ENCODE measurements at places on chromosomes 5 and 9. TPM values are rescaled to one million over a fixed set of nuclear protein-coding genes. Genes with fewer than 3 reads are reported as not detected.

The GFI1B gene
- not detected for total RNA-seq

The SPINK13 gene
- total RNA-seq = not detected

The TLX3 gene
- total RNA-seq = not detected

The EFNA5 gene
- not detected for total RNA-seq

GRCh38 chr9:2465921-2466460 lies 155.6 kb upstream of the VLDLR start:
- DNase-seq = no peak
- no peak overlapping the region for H3K27ac ChIP-seq
- peaks cover 7% of the 10 kb centered on the region for H3K4me1 ChIP-seq
- H3K36me3 ChIP-seq = no peaks in the 10 kb centered on the region

DNA sequence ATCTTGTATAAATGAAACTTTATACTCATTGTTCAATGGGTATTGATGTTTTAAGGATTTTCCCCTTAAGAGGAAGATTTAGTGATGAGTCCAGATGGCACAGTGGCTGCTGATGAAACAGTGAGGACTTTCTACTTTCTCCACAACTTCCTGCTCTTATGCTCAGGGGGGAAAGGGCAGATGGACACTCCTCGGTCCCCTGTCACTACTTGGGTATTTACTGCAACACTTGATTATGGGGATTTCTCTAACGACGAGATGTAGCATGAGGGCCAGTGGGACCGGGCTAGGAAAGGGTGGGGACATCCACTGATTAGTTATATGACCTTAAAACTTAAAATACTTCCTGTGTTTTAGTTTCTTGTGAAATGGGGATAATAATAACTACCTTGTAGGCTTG lies 146.1 kb upstream of the HMHB1 start:
- 0 out of 2 replicates have a peak, but pooled peaks cover 2% of the 10 kb centered on the region for H3K27me3 ChIP-seq
- no peak for DNase-seq
- H3K4me1 ChIP-seq = peaks cover 8% of the 10 kb centered on the region
- H3K36me3 ChIP-seq = peaks cover 11% of the 10 kb centered on the region
- H3K4me3 ChIP-seq = no peak overlapping the region

DNA sequence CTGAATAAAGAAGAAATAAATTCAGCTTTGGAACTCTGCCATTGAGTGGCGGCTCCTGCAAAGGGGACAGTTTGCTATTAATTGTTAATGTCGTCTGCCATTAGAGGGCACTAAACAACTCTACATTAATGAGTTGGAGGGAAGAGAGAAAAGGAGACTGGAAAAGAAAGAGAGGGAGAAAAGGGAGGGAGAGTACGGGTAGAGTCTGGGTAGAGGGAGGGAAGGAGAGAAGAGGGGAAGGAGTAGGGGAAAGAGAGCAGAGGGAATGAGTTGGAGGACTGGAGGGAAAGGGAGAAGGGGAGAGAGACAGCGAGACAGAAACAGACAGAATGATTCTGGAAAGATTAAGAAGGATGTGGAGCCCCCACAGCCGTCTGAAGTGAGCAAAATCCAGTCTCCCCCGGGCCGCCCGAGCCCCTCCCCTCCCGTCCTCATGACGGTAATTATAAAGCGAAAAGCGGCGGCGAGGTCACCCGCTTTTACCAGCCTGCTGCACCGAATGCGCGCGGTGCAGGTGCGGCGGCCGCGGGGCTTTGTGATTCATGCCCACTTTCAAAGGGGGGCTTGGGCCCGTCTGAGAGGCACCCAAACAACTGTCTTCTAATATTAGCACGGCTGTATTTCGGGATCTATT lies 1.9 kb upstream of the FST start:
- H3K27ac ChIP-seq = peak overlapping the region; percentile 15
- peaks cover 23% of the 10 kb centered on the region for H3K4me1 ChIP-seq
- peak; percentile 60 for DNase-seq
- H3K36me3 ChIP-seq = peaks cover 12% of the 10 kb centered on the region

DNA sequence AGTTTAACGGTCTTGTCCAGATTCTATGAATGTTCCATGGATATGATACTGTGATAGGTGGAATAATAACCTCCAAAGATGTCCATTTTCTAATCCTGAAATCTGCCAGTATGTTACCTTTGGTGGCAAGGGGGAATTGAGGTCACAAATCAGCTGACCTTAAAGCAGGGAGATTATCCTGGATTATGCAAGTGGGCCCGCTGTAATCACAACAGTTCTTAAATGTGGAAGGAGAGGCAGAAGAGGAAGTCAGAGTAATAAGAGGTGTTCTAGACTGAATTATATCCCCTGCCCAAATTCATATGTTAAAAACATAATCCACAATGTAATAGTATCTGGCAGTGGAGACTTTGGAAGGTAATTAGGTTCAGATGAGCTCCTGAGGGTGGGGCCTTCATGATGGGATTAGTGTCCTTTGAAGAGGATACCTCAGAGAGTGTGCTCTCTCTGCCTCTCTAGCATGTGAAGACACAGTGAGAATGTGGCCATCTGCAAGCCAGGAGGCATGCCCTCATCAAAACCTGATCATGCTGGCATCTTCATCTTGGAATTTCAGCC lies 47.6 kb upstream of the ZFAND5 start:
- no peak for DNase-seq
- H3K36me3 ChIP-seq = no peaks in the 10 kb centered on the region
- H3K27me3 ChIP-seq = no peaks in the 10 kb centered on the region
- no peak overlapping the region for H3K27ac ChIP-seq

- peaks cover 3% of the 10 kb centered on the region for H3K4me1 ChIP-seq
- no peak overlapping the region for H3K27ac ChIP-seq
- no peaks in the 10 kb centered on the region for H3K36me3 ChIP-seq
Observed at GRCh38 chr5:173751266-173751600, 134.8 kb upstream of the BOD1 start.

GRCh38 chr9:35854091-35854762 lies 16.0 kb downstream of the OR13J1 start:
- no peaks in the 10 kb centered on the region for H3K36me3 ChIP-seq
- H3K27me3 ChIP-seq = peaks cover 10% of the 10 kb centered on the region
- H3K4me3 ChIP-seq = no peak overlapping the region
- no peak for DNase-seq
- H3K4me1 ChIP-seq = no peaks in the 10 kb centered on the region

GRCh38 chr5:53969176-53969730 lies 341.1 kb downstream of the ARL15 start:
- no peaks in the 10 kb centered on the region for H3K36me3 ChIP-seq
- no peak for DNase-seq
- no peaks in the 10 kb centered on the region for H3K27me3 ChIP-seq
- no peak overlapping the region for H3K4me3 ChIP-seq
- H3K4me1 ChIP-seq = peaks cover 26% of the 10 kb centered on the region

DNA sequence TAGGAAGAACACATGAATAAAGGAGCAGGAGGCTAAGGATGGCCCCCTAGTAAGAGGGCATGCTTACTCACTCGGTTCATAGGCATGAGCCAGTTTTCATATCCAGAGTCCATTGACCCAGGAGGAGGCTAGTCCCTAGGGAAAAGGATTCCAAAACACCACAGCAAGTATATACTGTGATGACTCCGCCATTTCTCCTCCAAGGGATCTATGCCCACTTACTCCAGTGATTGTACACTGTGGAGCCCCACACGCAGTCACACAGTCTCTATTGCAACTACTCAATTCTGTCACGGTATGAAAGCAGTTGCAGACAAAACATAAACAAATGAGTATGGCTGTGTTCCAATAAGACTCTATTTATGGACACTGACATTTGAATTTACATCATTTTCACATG lies 117.7 kb upstream of the ALDH1B1 start:
- H3K4me1 ChIP-seq = no peaks in the 10 kb centered on the region
- H3K27ac ChIP-seq = no peak overlapping the region
- peaks cover 23% of the 10 kb centered on the region for H3K27me3 ChIP-seq
- no peaks in the 10 kb centered on the region for H3K36me3 ChIP-seq
- H3K4me3 ChIP-seq = no peak overlapping the region
- DNase-seq = no peak

GRCh38 chr5:2166306-2166978 lies 283.7 kb upstream of the IRX4 start:
- peaks cover 5% of the 10 kb centered on the region for H3K27me3 ChIP-seq
- no peaks in the 10 kb centered on the region for H3K4me1 ChIP-seq
- no peak overlapping the region for H3K4me3 ChIP-seq
- no peak overlapping the region for H3K27ac ChIP-seq

- H3K4me1 ChIP-seq = peaks cover 35% of the 10 kb centered on the region
- H3K27ac ChIP-seq = no peak overlapping the region
- peaks cover 41% of the 10 kb centered on the region for H3K36me3 ChIP-seq
- DNase-seq = peak; percentile 57
- H3K27me3 ChIP-seq = peaks cover 3% of the 10 kb centered on the region
Observed at GRCh38 chr5:136062366-136063274, 33.8 kb downstream of the TGFBI start.

- no peak overlapping the region for H3K4me3 ChIP-seq
- no peak for DNase-seq
- no peak overlapping the region for H3K27ac ChIP-seq
- no peaks in the 10 kb centered on the region for H3K4me1 ChIP-seq
- no peaks in the 10 kb centered on the region for H3K36me3 ChIP-seq
- H3K27me3 ChIP-seq = no peaks in the 10 kb centered on the region
Observed at GRCh38 chr5:174384509-174384947, 339.0 kb downstream of the NSG2 start.

GRCh38 chr9:34499076-34499475 lies 23.7 kb downstream of the ENHO start:
- no peaks in the 10 kb centered on the region for H3K4me1 ChIP-seq
- H3K36me3 ChIP-seq = no peaks in the 10 kb centered on the region
- H3K27me3 ChIP-seq = peaks cover 14% of the 10 kb centered on the region
- DNase-seq = no peak
- H3K27ac ChIP-seq = no peak overlapping the region

- peaks cover 22% of the 10 kb centered on the region for H3K4me1 ChIP-seq
- peak overlapping the region; percentile 3 for H3K4me3 ChIP-seq
- H3K27ac ChIP-seq = peak overlapping the region; percentile 8
- no peaks in the 10 kb centered on the region for H3K36me3 ChIP-seq
- no peaks in the 10 kb centered on the region for H3K27me3 ChIP-seq
Observed at GRCh38 chr5:41763081-41763480, 107.1 kb downstream of the OXCT1 start.
